Pancreas (tissue), 10 donors: ENCODE measurements at places on chromosomes 1 and 21. TPM values are rescaled to one million over a fixed set of nuclear protein-coding genes. Genes with fewer than 3 reads are reported as not detected.

Gene PGBD2
- total RNA-seq, result 4.1 TPM

Gene KCNJ9
- not detected for total RNA-seq

Gene SMIM1
- 6.8 TPM for total RNA-seq

Gene SYCP1
- not detected for total RNA-seq

Gene PODN
- total RNA-seq, result 1.8 TPM

Gene KRTAP7-1
- total RNA-seq, result not detected
